ENCODE measurements at places on chromosomes 4 and X. TPM values are rescaled to one million over a fixed set of nuclear protein-coding genes. Genes with fewer than 3 reads are reported as not detected.

DNA sequence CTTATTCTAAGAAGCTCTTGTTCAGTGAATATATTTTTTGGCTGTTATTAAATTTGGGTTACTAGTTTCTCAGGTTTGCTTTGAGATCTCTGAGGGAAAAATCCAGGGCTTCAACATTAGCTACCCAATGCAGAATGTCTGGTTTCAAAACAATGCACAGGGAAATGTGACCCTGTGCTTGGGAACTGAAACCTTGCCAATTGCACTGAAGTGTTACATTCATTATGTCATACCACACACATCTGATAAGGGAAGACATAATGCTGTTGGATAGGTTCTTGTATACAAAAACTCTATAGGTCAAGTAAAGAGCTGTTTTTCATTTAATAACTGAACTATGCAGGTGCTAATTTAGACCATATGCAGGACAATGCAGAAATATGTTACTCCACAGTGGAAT is 345.3 kb upstream of the BMP3 start:
- DNase-seq: no peak

The MAGED4 gene
- total RNA-seq: 28.9 TPM

- no peak for DNase-seq
Observed at GRCh38 chr4:112073181-112073580, 72.1 kb upstream of the FAM241A start.

The ATP11C gene
- total RNA-seq: 118 TPM

The GALNTL6 gene
- total RNA-seq: not detected

The SORCS2 gene
- 0.05 TPM for total RNA-seq

The TSR2 gene
- 13.3 TPM for total RNA-seq

The CLCN4 gene
- 6.5 TPM for total RNA-seq

The GLRB gene
- total RNA-seq: 17.5 TPM

The USP17L22 gene
- total RNA-seq: not detected

The PCDH18 gene
- total RNA-seq: 1.7 TPM

The NPNT gene
- total RNA-seq: 0.09 TPM

- no peak for DNase-seq
Observed at GRCh38 chr4:26491449-26492170, 1.3 kb upstream of the CCKAR start.

DNA sequence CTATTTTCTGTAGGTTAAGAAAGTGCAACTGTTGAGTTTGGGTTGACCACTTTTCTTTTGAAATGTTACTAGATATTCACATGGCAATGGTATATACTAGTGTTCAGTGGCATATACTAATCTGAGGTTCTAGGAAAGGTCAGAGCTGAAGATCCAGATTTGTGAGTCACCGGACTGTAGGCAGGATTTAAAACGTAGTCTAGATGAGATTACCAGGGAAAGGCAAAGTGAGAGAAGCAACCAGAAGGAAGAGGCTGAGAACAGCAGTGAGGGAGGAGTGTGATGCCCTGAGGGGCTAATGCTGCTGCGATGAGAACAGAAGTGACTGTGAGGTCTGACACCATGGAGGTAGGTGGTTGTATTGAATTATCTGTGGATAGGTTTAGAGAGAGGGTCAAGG is 9.7 kb upstream of the PLA2G12A start:
- no peak for DNase-seq

- peak; percentile 99 for DNase-seq
Observed at GRCh38 chr4:6269616-6270511, at the start of gene WFS1. Gene WFS1, plus strand, starts transcription at chr4:6269850. Its CDS starts 7,606 bp downstream, at chr4:6277456.

The NDST3 gene
- total RNA-seq: 6.5 TPM

DNA sequence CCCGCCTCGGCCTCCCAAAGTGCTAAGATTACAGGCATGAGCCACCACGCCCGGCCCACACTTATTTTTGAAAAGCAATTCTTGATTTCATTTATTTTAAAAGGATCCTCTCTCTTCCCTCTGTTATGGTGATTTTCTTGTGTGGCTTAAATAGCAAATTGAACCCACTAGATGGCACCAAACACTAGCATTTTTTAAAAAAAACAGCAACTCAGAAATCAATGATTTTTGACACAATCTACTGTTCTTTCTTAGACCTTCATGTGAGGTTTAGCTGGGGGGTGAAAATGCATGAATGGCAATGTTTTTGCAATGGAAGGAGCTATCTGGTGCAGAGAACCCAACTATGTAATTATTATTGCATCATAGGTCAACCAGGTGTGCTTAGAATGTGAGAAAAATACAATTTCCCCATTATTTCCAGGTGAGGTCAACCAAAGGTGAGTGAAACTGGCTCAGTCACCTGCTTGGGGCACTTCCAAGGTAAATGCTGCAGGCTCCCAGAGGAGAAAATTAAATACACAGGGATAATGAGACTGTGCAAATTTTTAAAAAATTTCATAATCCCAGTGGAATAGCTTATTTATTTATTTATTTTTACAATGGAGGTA is 226.7 kb upstream of the PRKX start:
- DNase-seq: peak; percentile 20

The PAGE1 gene
- total RNA-seq: not detected

GRCh38 chrX:8144925-8145324 is 26.1 kb downstream of the VCX2 start:
- DNase-seq: no peak

The GAGE12C gene
- total RNA-seq: not detected

DNA sequence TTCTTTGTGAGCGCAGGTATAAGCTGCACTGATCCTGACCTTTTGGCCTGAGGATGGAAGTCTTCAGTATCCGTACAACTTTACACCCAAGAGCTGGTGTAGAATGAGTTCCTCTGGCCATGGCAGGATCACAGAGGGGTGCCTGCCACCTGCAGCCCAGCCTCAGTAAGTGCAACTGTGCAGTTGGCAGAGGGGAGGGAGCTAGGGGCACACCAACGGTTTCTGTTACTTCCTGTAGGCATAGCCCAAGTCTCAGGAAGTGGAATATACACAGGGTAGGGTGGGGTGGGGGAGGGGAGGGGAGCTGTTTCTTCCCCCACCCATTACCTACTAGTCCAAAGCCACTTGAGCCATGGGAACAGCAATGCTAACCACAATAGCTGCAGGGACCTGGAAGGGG is 85.4 kb upstream of the GBA3 start:
- peak; percentile 28 for DNase-seq

- DNase-seq: peak; percentile 8
Observed at GRCh38 chr4:24473309-24473721, 111.0 kb downstream of the DHX15 start.

The IL1RAPL1 gene
- total RNA-seq: not detected

- no peak for DNase-seq
Observed at GRCh38 chr4:60422439-60422838, 777.7 kb upstream of the ADGRL3 start.

The SLC9B1 gene
- total RNA-seq: not detected

The CXCL9 gene
- not detected for total RNA-seq

- no peak for DNase-seq
Observed at GRCh38 chr4:68074397-68074796, 55.3 kb downstream of the TMPRSS11F start.

DNA sequence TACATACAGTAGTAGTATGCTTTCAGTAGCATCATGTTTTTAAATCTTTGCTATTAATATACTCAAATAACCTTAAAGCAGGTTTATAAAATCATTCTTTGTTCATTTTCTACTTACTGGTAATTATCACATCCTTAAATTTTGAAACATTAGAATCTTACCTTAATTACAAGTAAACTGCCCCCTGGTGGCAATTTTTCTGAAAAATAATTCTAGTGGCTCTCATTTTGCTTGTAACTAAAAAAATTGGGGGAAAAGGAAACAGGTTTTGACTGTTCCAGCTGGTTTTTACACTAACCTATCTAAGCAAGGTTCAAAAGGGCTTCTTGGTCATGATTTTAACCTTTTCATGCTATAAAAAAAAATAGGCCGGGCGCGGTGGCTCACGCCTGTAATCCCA is 18.5 kb upstream of the DCAF4L1 start:
- DNase-seq: peak; percentile 46

The DOK7 gene
- 0.17 TPM for total RNA-seq

GRCh38 chr4:188976644-188977115 is 837.4 kb downstream of the TRIML1 start:
- DNase-seq: peak; percentile 57

- no peak for DNase-seq
Observed at GRCh38 chr4:100060765-100061416, 110.8 kb upstream of the H2AZ1 start.

DNA sequence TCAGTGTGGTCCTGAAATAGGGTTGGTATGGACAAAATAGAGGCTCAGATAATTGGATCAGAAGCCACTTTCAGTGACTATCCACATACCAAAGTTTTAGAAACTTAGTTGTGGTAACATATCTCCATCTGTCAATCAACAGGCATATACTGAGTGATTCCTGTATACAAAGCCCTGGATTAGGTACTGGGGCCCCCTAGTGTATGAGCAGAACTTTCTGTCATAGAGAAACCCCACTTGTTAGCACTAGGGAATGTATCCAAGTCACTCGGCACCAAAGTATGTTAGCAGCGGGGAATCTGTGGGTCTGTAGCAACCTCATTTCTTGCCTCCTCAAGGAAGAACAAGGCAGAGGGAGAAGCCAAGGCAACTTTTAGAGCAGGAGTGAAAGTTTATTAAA is 50.7 kb downstream of the MAP7D3 start:
- DNase-seq: peak; percentile 61

The NLRP2B gene
- 0.14 TPM for total RNA-seq

GRCh38 chr4:80876810-80877209 is 153.7 kb upstream of the BMP3 start:
- DNase-seq: no peak
